ENCODE measurements at places on chromosomes 6 and 20.

- DNase-seq = no peak
Measured at GRCh38 chr6:110996691-110997090, 14.9 kb downstream of the RPF2 start.

- no peak for DNase-seq
Measured at GRCh38 chr20:62030834-62031434, 34.7 kb downstream of the TAF4 start.

GRCh38 chr6:32868257-32868788 lies 14.3 kb downstream of the PSMB9 start:
- peak; percentile 84 for DNase-seq

DNA sequence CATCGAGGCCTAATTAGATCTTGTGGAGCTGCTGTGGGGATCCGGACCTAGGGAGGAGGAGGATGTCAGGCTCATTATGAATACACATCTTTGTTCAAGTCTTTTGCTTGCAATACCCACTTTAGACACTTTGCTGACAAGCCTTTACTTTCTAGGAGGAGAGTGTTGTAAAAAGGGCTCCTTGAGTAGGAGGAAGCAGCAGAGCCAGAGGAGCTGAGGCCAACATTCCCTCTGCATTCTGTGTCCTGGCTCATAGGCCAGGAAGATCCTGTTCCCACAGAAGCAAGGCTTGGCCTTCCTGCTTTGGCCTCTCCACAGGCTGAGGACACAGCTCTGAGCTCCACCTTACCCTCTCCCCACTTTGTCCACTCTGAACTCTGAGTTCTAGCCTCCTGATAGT lies 67.1 kb downstream of the TPD52L1 start:
- no peak for DNase-seq

GRCh38 chr6:113959235-113959634 lies 11.7 kb downstream of the HDAC2 start:
- no peak for DNase-seq

DNA sequence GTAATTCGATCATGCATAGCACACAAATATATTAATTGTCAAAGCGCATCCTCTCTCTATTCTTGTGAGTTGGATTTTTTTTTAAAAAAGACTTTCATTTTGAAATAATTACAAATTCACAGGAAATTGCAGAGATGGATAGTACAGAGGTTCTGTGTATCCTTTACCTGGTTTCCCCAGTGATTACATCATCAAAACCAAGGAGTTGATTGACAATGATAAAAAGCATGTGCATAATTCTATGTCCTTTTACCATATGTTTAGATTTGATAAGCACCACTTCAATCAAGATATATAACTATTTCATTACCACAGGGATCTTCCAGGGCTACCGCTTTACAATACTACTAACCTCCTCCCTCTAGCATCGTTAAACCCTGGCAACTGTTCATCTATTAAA lies 40.2 kb downstream of the CCN2 start:
- DNase-seq = no peak

- DNase-seq = no peak
Measured at GRCh38 chr6:84953111-84953755, 188.8 kb upstream of the TBX18 start.

DNA sequence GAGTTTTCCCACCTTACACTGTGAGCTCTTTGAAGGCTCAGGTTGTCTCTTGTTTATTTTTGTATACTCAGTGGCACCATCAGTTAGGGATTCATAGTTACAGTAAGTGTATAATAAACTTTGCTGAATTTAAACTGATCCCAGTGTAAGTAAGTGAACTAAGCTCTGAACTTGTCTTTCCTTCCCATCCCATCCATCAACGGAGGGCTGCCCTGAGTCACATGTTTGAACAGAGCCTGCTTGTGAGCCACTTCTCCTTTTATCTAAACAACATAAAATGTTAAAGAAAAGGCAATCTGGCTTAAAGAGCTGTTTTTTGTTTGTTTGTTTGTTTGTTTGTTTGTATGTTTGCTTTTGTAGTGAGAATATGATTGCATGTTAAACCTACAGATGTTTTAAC lies 185.7 kb upstream of the MARCKS start:
- DNase-seq = no peak

DNA sequence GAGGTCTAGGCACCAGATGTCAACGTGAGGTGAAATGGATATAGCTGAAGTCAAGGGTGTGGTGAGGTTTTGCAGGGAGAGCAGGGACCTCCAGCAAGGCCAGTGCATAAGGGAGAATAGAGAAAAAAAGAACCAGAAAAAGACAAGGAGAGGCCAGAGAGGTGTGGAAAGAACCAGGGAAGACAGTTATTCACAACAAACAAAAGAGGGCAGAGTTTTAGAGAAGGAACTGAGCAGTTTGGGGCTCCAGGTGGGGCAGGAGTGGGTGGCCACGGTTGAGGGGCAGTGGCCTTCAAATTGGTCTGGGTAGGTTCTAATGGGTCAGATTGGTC lies 11.6 kb upstream of the NQO2 start:
- DNase-seq = no peak

GRCh38 chr20:57231161-57231560 lies 35.3 kb downstream of the BMP7 start:
- DNase-seq = no peak

GRCh38 chr6:145241039-145241438 lies 494.3 kb downstream of the EPM2A start:
- no peak for DNase-seq

- DNase-seq = peak; percentile 87
Measured at GRCh38 chr6:158611541-158612370, 32.8 kb downstream of the DYNLT1 start.

GRCh38 chr20:48034751-48035150 lies 249.5 kb upstream of the SULF2 start:
- no peak for DNase-seq

DNA sequence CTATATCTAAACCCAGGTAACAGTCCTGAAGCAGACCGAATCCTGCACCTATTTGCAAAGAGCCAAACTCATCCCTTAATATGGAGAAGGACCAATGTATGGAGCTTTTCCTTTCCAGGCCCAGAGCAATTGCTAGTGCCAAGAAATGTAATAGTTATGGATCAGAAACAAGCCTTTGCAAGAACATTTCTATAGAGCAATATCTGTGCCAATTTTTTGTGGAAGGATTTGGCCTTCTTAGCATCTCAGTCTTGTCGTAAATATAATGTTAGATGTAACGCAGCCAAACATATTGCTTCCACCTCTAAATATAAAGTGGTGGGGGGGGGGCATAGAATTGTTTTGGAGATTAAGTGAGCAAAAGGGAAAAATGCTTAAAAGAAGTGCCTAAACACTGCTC lies 2.7 kb downstream of the KIAA0408 start:
- no peak for DNase-seq

DNA sequence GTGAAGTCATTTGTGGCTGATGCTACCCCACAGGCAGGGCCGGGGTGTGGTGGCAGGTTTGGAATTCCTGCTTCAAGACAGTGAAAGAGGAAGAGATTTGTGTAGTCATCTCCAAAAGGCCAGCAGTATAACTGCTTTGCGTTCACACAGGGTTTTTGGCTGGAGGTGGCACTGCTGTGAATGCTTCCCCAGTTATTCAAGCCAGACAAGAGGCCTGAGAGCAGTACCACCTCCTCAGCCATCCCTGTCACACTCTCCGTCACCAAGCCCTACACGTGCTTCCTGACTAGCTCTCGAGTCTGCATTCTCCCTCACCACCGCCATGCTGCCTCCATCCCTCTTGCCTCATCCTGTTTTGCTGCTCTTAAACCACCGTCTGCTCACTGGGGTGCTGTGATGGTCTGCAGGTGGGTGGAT lies 23.9 kb downstream of the ARMC2 start:
- DNase-seq = no peak

Data from H1 (cell line).